ENCODE measurements at places on chromosomes 1 and 21.

DNA sequence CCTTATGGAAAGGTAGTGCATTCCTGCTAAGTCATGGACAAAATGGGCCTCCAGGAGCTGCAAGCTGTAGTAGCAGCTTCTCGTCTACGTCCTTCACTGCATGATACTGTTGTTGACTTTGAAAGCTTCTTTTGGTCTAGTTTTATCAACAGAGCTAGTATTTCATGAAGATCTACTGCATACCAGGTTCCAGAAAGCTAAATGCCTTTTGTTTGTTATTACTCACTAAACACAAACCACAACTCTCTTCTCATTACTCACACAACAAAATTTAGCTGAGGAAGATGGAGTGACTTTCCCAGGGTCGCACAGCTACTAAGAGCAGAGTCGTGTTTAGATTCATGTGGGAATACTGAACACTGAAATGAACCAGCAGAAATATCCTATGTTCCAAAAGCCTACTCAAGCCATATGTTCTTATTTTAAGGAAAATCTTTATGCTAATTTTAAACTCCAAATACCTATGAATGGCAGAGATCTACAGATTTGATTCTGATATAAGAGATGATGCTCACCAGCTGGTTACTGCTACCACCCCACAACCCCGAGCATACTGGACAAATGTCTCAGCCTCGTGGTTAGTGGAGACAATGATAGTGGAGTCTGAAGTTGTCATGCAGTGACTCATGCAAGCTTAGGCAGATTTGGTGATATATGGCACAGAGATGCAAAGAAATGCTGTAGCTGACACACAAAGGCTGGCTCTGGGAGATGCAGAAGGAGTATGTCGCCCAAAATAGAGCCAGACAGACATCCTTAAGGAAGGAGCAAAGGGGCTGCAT lies 20.6 kb downstream of the PGBD2 start:
- no peak for DNase-seq

DNA sequence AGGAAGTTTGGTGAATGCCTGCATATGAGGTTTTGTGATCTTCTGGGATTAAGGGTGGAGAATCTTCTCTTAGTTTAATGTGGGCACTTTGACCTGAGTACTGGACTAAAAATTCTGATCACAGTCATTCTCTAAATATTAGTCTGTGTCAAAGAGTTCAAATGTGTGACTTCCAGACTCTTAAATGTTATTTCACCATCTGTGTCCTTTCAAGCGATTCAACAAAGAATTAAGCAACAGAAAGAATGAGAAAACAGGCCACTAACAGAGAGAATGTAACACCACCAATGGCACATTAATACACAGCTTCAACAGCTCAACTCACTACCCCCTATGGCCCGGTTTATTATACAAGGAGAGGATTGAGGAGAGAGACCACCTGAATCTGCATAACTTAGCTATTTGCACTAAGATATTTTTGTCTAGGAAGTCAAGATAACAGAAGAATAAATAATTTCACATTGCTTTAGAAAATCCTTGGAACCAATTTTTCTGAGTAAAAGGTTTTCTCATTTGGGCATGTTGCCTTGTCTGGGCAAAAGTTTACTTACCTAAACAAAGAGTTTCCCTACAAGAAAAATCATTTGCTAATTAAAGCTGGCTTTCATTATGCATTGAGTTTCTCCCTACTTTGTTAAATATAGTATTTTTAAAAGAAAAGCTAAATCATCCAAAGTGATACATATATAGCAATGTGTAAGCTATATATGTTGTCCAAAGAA lies 1313.7 kb downstream of the NCAM2 start:
- no peak for DNase-seq

GRCh38 chr1:43938892-43939587 lies 5.4 kb downstream of the ARTN start:
- no peak for DNase-seq

DNA sequence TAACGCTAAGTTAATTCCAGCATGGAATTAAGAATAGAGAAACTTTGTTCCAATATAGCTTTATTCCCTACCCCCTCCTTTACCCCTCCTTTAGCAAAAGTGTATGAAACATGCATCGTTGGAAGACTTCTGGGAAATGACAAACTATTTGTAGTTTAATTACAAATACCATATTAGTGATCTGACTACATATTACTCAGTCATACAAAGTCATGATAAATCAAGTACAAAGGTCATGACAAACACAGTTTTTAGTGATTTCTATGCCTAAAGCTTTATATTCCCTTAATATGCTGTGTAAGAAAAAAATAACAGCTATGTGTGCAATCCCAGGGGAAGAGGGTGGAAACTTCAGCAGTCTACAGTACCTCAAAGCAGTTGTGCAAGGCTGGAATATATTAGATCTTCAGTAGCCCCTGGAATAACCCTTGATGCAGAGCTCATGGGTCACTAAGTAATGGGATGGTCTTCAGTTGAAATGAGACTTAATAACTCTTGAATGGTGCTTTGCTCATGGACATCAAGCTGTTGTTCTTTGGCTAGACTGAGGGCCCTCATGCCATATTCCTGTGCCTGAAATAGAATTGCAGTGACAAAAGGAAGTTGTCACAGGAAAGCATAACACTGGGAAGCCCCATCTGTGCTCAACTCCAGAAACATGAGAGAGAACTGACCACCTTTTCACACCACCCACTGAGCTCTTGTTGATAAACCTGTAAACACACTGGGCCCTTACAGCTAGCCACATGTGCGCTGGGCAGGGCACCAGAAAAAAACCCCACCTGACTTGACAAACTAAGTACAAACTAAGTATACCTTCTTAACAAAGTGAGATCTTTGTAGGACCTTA lies 25.3 kb downstream of the ZMYND12 start:
- DNase-seq, result no peak

GRCh38 chr1:160768295-160768657 lies 27.7 kb upstream of the LY9 start:
- no peak for DNase-seq

DNA sequence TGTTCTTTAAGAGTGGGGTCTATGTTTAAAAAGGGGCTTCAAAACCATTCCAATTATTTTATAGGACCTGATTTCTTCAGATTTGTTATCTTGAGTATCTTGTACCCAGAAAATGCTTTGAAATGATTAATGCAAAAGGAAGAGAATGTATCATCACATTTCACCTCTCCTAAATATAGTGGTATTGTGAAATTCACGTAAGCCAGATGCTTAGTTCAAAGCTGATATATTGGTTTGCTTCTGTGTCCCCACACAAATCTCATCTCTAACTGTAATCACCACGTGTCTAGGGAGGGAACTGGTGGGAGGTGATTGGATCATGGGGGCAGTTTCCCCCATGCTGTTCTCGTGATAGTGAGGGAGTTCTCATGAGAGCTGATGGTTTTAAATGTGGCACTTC lies 8.5 kb downstream of the SOAT1 start:
- no peak for DNase-seq

- no peak for DNase-seq
Measured at GRCh38 chr1:62228883-62229187, 34.2 kb downstream of the L1TD1 start.
